ENCODE measurements at places on chromosomes 13 and 19.
A peak's percentile ranks its signal among the peaks of the same experiment; 100 is the strongest.

DNA sequence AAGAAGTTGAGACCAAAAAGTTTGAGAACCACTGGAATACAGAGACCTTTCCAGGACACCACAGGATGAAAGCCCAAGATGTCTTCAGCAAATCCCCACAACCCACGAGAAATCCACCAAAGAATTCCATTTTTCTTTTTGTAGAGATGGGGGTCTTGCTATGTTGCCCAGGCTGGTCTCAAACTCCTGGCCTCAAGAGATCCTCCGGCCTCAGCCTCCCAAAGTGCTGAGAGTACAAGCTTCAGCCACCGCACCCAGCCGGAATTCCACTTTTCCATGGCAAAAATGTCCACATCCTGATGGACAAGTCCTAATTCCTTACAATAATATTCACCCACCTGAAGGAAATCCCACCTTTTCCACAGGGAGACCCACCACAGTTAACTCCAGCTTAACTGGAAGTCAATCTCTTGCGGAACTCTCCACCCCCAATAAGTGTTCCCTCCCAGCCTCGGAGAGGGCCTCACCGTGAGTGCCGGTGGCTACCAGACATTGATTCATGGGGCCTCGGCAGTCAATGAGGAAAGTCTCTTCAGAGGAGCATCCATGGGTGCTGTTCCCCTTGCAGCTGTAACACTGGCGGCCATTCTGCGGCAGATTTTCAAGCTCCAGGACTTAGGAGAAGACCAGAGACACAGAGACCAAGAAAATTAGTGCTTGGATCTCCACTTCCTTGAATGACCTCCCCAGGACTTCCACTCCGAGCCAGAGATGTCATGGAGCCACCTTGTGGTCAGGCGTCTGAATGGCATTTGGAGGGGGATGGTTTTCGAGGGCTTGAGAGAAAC is 12.3 kb upstream of the CADM4 start:
- DNase-seq: no peak

DNA sequence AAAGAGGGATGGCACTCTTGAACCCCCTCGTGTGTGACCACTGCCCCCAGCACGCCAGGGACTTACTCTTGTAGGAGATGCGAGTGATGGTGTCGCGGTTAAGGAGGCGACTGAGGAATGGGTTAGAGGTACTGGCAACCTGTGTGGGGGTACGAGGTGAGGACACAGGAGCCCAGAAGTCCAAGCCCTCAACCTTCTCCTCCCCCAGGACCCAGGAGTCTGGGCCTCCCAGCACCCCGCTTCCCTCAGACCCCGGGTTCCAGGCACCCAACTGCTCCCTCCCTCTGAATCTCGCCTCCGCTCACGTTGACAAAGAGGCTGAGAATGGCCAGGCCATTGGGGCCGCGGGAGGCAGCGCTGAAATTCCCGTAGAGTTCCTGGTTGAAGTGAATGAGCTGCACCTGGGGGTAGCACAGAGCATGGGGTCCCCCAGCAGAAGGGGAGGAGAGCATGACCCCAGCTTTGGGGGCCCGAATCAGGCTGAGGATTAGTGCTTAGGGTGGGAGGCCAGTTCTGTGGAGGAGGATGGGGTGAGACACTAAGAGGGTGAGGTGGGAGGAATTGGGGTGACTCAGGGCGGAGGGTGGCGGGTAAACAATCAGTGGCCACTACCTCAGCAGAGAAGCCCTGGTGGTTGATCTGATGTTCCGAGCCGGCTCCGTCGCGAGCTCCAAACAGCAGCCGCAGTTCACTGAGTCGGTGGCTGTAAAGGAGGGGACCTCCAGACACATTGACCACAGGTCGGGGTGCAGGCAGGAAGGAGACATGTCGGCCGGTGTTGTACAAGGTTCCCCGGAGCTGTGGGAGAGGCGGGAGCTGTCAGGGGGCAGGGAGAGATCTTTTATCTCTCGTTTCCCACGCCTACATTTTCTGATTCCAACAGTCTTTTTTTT is 2.5 kb upstream of the DBP start:
- no peak for DNase-seq

DNA sequence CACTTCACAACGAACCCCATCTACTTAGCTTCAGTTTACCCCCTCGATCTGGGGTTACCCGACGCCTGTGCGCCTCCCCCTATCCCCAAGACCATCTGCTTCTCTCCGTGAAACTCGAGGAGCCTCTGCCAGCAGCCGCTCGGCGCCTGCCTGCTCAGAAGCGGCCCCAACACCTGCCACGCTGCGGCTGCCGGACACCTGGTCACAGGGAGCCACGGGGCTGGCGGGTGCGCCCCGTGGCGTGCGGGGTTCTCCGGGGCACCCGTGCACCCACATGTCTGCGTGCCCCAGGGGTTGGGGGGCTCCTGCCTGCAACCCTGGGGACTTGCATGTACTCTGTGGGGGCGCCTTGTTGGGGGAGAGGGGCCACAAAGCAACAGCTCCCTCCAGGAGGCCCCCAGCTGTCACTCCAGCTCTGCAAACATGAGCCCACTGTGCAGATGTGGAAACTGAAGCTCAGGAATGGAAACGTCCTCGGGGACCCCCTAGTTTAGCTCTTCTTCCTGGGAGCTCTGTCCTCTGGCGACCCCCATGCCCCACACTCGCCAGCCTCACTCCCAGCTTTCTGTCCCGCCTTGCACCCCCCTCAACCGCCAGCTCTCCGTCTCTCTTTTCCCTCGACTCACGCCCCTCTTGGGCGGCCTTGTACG is 7.0 kb upstream of the SEMA6B start:
- DNase-seq: no peak

DNA sequence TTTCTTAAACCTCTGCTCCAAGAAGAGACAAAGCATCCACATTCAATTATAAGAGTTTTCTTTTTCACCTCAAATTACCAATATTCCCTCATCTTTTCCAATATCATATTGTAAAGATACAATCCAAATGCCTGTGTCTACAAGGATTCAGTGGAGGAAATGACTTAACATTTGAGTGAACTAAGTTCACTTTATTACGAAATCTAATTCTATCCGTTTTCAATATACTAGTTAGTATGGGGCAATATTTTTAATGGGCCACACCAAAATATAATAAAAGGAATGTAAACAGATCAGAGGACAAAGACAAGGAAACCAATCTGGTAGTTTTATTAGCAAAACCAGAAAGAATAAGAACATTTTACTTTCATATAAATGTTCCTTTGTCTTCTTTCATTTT is 136.0 kb downstream of the DCLK1 start:
- no peak for DNase-seq

DNA sequence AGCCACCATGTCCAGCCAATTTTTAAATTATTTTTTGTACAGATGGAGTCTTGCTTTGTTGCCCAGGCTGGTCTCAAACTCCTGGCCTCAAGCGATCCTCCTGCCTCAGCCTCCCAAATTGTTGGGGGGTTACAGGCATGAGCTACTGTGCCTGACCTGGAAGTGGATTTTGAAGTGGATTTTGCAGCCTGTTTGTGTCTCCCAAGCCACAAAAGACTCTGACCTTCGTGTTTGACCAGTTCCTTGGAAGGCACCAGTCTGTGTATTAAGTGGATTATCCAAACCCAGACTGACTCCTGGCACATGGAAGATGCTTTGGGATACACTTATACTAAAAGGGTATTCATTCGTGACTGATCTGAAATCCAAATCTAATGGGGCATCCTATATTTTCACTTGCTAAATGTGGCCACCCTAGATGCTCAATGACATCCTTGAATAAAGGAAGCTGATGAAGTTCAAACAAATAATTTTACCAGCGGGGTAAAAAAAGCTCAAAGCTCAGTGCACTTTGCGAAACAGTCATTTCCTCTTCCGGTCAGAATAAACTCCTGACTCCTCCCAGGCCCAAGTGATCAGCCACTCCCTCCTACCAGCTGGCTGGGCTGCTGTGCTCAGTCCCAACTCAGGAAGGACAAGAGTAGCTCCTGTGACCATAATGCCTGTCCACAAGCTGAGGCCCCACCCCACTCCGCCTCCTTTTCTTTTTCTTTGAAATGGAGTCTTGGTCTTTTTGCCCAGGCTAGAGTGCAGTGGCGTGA is 32.6 kb upstream of the GATAD2A start:
- DNase-seq: peak; percentile 50

DNA sequence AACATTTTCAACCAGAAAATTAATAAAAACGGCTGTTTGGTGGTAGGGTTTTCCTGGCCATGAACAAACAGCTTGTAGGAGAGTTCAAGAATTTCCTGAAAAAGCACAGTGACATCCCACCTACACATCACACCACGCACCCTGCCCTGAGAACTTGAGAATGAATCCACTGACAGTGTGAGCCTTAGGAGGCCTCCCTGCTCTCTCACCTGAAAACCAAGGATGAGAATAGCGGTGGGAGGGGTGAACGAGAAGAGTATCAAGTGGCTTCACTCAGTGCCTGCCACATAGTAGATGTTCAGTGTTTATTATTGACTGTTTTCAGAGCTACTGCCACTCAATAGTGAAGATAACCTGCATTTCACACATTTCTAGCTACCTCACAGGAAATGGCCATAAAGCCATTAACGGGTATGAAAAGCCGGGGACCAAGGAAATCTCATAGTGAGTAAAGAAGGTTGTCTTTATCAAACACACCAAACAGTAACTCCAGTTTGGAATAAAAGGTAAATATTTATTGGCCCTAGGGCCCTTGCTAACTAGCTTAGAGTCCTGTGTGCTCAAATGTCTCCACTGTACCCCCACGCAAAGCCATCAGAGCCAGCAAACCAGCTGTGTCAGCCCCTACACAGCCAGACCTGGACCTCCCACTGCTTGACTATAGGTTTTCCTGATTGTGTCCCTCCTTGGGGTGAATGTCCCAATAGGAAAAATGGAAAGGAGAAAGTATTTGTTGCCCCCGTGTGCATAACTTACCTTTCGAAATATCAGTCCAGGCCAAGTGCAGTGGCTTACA is 40.6 kb downstream of the TPT1 start:
- DNase-seq: no peak

Measured in HCT116 (cell line).